Stimulated activated CD4-positive, alpha-beta T cell treated with anti-CD3 and anti-CD28 coated beads, Interleukin-1b, Interleukin-23, amount 100 ng/mL, for 48 hours (primary cell): ENCODE measurements at places on chromosomes 3 and 15.

DNA sequence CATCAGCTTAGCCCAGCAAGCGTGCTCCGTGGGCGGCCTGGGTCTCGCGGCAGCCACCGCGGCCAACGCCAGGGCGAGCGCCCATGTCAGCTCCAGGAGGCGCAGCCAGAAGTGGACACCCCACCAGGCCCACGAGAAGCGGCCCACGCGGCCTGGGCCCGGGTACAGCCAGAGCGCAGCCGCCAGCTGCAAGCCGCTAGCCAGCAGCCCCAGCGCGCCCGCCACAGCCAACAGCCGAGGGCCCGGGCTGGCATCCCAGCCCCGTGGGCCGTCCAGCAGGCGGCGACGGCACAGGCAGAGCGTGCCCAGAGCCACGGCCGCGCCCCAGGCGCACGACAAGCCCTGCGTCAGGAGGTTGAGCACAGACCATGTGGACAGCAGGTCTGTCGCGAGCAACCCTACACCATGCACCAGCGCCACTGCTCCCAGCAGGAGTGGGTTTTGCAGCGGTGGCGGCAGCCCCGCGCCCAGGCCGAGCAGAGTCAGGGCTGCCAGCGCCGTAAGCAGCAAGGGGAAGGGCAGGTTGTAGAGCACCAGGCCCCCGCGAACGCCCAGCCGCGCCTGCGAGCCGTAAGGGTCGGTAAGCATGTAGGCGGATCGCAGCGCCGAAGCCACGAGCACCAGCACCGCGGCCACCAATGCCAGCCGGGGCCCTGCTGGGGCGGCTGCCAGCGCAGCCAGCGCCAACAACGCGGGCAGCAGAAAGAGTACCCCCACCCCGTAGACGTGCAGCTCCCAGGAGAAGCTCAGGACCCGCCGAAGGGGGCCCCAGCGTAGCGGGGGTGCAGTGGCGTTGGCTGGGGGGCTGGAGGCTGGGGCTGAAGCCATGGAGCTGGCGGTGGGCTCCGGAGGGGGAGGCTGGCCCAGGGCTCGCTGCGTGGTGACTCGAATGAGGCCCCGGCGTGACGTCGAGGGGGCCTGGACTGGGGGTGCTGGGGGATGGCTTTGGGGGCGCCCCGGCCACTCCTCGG, 4.9 kb downstream of the PRRT3 start:
- DNase-seq = no peak

- no peak for DNase-seq
Measured at GRCh38 chr3:81173514-81173913, 587.9 kb downstream of the GBE1 start.

DNA sequence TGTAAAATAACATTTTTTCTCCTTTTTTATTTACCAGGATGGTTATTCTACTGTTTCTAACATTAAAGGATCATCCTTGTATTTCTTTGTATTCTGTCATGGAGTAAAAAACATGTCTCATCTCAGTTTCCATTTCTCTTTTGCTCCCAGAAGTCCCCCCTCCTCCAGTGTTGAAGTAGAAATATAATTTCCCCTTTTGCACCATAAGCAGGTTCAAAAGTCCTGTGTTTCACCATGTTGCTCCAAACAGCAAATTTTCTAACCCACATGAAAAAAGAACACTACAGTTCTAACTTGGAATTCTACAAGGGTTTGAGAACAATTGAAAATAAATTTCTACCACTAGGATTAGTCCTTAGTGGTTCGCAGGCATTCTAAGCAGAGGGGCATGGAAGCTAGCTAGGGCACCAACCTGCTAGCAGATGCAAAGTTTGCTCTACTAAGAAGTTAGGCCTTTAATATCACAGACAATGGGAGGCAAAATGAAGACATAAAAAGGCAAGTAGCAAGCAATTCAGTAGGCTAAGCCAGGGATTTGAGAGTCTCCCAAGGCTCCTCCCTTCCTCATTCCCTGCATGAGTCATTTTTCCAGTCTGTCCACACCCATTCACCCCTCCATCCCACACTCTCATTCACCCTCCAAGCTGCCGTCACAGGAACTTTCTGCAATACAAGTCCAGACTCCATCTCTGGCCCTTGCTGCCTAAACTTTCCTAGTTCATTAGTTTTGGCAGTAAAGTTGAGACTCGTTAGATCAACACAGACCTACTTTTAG, 2.3 kb upstream of the MBNL1 start:
- DNase-seq = no peak

- DNase-seq = no peak
Measured at GRCh38 chr3:126126286-126126685, 42.4 kb upstream of the SLC41A3 start.

GRCh38 chr15:81966631-81967030, 79.2 kb downstream of the MEX3B start:
- no peak for DNase-seq

GRCh38 chr3:120496278-120497002, 45.6 kb upstream of the FSTL1 start:
- no peak for DNase-seq

- DNase-seq = no peak
Measured at GRCh38 chr15:65062061-65062460, 5.7 kb downstream of the RASL12 start.

DNA sequence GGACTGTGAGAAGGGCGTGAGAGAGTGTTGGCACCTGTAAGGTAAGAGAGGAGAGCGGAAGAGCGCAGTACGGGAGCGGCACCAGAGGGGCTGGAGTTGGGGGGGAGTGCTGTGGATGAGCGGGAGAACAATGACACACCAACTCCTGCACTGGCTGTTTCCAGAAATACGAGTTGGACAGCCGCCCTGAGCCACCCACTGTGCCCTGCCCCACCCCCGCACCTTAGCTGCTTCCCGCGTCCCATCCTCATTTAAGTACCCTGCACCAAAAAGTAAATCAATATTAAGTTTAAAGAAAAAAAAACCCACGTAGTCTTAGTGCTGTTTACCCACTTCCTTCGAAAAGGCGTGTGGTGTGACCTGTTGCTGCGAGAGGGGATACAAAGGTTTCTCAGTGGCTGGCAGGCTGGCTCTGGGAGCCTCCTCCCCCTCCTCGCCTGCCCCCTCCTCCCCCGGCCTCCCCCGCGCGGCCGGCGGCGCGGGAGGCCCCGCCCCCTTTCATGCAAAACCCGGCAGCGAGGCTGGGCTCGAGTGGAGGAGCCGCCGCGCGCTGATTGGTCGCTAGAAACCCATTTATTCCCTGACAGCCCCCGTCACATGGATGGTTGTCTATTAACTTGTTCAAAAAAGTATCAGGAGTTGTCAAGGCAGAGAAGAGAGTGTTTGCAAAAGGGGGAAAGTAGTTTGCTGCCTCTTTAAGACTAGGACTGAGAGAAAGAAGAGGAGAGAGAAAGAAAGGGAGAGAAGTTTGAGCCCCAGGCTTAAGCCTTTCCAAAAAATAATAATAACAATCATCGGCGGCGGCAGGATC, at the start of gene SOX2:
TSS of gene SOX2 (plus strand) at position 601 of the 811 bp plus-strand sequence. CDS start 436 bp downstream, outside the sequence.
- no peak for DNase-seq

DNA sequence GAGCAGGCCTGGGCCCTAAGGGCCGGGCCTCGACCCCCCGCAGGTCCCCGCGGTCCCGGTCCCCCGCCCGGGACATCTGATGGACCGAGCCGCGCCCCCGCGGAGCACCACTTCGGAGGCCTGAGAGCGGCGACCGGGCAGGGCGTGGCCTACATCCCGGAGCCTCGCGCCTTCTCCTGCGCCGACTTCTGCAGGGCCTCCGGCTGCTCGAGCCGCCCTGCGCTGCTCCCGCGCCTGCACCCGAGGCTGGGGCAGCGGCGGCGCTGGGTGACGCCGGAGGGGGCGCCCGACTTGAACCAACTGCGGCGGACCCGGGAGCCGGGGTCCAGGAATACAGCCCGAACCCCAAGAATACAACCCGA, 14.9 kb upstream of the GP9 start:
- DNase-seq = peak; percentile 41

- DNase-seq = no peak
Measured at GRCh38 chr3:9876991-9877390, 3.1 kb downstream of the CIDEC start.

- no peak for DNase-seq
Measured at GRCh38 chr15:59197454-59197853, 9.2 kb upstream of the LDHAL6B start.

DNA sequence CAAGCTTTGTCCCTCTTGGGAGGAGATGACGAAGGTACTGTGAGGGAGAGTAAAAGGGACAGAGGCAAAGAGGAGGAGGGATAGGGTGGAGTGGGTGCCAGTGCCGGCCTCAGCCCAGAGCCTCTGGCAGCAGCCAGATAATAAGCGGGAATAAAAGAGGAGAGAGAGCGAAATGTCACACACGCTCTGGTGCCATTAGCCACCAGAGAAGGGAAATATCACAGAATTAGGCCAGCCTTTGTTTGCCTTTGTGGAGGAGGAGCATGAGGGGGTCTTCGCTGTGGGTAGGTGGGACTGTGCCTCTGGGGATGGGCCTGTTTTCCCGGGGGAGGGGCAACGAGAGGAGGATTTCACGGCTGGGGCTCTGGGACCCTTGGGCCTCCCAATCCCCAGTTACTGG, 67.8 kb downstream of the LINGO1 start:
- no peak for DNase-seq

DNA sequence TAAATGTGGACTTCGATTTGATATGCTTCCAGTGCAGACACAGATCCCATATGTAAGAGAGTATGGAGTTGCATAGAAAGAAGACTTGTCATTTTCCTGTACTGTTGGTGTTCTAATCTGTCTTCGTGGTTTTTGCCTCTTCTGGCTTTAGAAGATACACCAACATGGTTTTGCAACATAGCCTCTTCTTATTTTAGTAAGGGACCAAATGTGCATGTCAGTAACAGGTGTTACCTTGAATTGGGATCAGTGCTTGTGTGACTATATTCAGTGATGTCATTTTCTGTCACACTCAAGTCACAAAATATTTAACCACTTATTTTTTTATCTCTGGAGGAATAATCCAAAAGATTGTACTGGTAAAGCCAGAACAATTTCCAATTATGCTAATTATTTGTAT, 140.4 kb downstream of the SNRPN start:
- DNase-seq = no peak

- DNase-seq = no peak
Measured at GRCh38 chr3:95312650-95313049, 1249.8 kb downstream of the NSUN3 start.

- DNase-seq = no peak
Measured at GRCh38 chr3:174072675-174073074, 675.1 kb downstream of the NLGN1 start.

GRCh38 chr3:150583028-150583427, 20.1 kb upstream of the SELENOT start:
- DNase-seq = no peak

- DNase-seq = no peak
Measured at GRCh38 chr3:142618917-142619461, 22.8 kb downstream of the PLS1 start.

- DNase-seq = no peak
Measured at GRCh38 chr3:177471733-177472480, 274.6 kb upstream of the TBL1XR1 start.

- DNase-seq = no peak
Measured at GRCh38 chr3:185744997-185745843, 79.6 kb downstream of the IGF2BP2 start.
